Endothelial cell of umbilical vein (primary cell): ENCODE measurements at places on chromosomes 3 and 15. TPM values are rescaled to one million over a fixed set of nuclear protein-coding genes. Genes with fewer than 3 reads are reported as not detected.

PEX5L gene
- total RNA-seq: not detected in 2 replicates

CD200 gene
- total RNA-seq: 7.2 and 8.2 TPM in 2 replicates

FGF7 gene
- total RNA-seq: not detected in 2 replicates

RIOX2 gene
- 24.5 and 30.5 TPM in 2 replicates for total RNA-seq

P2RY12 gene
- total RNA-seq: not detected in 2 replicates

C3orf52 gene
- total RNA-seq: 2.1 and 4.6 TPM in 2 replicates

RAF1 gene
- total RNA-seq: 73.8 and 86.1 TPM in 2 replicates

ARF4 gene
- total RNA-seq: 243 and 249 TPM in 2 replicates

CD276 gene
- 85.6 and 85.7 TPM in 2 replicates for total RNA-seq
